Sigmoid colon (tissue), 7 donors: ENCODE measurements at places on chromosomes 5 and 9.

- DNase-seq: no peak
These were observed 623.3 kb downstream of the RAB3C start for GRCh38 chr5:59206132-59206581.

DNA sequence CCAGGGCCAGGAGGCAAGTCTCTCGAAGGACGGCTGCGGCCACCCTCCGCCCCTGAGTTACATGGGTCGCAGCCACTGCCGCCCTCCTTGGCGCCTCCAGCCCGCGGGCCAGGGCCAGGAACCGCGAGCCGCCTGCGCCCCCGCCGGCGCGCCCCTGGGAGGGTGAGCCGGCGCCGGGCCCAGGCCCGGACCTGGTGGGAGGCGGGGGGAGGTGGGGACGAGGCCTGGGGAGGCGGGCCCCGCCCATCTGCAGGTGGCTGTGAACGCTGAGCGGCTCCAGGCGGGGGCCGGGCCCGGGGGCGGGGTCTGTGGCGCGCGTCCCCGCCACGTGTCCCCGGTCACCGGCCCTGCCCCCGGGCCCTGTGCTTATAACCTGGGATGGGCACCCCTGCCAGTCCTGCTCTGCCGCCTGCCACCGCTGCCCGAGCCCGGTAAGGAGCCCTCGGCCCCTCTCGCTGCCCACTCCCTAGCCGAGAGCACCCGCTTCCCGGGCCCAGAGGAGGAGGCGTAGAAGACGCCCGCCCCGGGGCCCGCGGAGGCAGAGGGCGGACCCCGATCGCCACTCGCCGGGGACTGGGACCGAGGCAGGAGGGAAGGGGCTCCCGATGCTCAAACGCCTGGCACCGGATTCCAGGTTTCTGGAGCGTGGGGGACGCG lies at the start of gene ASS1:
TSS of gene ASS1 (plus strand) at position 397 of the 657 bp plus-strand sequence. CDS start 7,268 bp downstream, outside the sequence.
- DNase-seq: peak; percentile 85

DNA sequence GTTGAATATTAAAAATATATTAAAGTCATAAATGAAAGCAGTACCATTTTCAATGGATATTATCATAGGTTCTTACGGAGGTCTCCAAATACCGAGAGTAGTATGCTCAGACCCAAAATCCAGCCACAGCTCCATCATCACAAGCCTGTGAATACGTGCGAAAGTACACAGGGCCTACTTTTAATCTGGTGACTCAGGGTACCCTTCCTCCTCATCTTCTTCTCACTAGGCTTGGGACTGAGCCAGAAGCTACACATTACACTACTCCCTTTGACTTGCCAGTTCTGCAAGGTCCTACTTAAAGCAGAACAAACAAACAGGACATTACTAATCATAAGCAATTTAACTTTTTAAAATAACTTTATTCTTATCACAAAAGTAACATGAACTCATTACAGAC lies 7.6 kb upstream of the RIC1 start:
- DNase-seq: no peak

DNA sequence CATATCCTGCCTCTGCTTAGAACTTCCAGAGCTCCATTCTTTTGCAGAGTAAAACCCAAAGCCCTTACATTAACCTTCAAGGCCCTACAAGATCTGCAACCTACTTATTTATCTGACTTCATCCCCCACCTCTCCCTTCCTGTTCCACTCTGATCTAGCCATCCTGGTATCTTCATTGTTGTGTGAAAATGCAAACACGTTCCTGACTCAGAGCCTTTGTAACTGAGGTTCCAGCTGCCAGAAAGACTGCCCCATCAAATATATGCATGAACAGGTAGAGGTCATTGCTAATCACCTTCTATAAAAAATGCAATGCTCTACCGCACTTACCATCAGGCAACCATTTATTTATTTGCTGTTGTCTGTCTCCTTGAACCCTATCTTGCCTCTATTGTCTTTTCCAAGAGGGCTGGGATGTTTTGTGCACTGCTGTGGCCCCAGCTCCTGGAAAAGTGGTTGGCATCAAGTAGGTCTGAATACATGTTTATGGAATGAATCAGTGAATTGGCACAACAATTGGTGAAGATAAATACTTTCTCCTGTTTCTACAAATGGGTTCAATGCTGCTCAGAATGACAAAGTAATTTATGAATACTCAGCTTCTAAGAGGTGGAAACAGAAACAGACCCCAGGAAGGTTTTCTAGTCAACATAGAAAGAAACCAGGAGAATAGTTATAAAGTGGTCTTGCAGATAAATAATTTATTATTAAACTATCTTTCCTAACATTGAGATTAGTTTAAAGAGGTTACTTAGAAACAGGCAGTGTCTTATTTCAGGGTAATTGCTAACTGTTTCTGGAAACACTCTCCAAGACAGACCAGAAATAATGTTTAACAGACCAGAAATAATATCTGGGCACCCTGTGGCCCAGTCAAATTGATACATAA lies 230.6 kb upstream of the CD180 start:
- DNase-seq: no peak

- no peak for DNase-seq
These were observed 20.3 kb downstream of the QSOX2 start for GRCh38 chr9:136225366-136225747.

DNA sequence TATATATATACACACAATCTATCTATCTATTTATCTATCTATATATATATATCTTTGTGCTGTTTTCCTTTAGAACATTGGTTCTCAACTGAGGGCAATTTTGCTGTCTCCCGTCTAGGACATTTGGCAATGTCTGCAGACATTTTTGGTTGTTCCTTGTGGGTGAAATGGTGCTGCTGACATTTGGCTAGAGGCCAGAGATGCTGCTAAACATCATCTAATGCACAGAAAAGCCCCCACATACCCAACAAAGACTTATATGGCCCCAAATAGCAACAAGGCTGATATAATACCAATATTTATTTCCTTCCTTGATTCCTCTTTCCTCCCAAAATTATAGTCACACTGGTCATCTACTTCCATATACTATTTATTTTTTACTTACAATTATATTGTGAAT lies 197.5 kb downstream of the TRPM3 start:
- no peak for DNase-seq

- no peak for DNase-seq
These were observed 16.9 kb upstream of the ZNF366 start for GRCh38 chr5:72523960-72524582.

GRCh38 chr9:21965401-21965951 lies 28.7 kb downstream of the CDKN2A start:
- DNase-seq: peak; percentile 70

DNA sequence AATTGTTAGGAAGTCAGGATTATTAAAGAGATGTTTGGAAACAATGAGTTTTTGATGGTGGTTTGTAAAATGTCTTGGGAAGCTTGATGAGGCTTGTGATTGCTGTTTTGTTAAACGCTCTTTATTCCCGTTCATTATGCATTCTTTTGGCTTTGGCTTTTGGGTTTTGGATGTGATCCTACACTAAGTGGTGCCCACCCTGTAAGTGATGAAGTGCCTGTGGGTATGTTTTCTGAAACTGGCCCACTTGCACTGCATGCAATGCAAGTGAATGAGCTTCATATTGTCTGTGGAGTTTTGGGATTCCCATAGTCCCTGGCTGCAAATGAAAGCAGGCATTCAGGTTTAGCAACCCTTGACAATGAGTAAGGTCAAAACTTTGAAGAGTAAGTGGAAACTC lies 1035.5 kb upstream of the WWC1 start:
- DNase-seq: no peak

GRCh38 chr9:106880863-106881262 lies 17.9 kb downstream of the ZNF462 start:
- DNase-seq: peak; percentile 79

DNA sequence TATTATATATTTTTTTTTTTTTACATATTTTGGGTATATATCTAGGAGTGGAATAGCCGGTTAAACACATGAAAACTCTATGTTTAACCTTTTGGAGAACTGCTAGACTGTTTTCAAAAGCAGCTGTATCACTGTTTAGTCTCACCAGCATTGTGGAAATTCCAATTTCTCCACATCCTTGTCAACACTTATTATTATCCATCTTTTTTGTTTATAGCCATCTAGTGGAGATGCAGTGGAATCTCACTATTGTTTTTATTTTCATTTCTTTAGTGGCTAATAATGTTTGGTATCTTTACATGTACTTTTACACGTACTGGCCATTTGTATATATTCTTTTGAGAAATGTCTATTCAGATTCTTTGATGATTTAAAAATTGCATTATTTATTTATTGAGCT lies 22.7 kb upstream of the CCDC180 start:
- no peak for DNase-seq

GRCh38 chr9:136784249-136784996 lies 6.7 kb upstream of the TMEM141 start:
- no peak for DNase-seq

DNA sequence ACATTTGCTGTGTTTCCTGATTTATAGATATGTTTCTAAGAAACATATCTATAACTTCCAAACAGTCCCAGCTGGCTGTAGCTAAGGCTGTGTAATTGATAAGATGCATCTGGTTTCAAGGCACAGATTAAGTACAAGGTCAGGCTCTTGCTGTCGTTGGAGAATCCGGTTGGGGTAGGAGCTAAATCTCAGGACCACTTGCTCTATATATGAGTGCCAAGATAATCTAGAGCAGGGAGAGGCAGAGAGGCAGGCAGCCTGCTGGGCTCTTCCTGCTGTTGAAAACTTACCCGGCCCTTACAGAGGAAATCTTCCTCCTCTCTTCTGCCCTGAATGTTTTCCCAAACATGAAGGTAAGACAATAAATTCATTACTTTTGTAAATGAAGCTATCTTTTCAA lies at the start of gene C7:
TSS of gene C7 (plus strand) at position 234 of the 400 bp plus-strand sequence. CDS start at position 348, 114 bp downstream.
- no peak for DNase-seq

GRCh38 chr5:91281401-91281800 lies 101.7 kb downstream of the ARRDC3 start:
- DNase-seq: no peak

GRCh38 chr5:912280-913091 lies 19.8 kb downstream of the TRIP13 start:
- no peak for DNase-seq

- DNase-seq: no peak
These were observed 1810.7 kb upstream of the CDH6 start for GRCh38 chr5:29382780-29383179.

DNA sequence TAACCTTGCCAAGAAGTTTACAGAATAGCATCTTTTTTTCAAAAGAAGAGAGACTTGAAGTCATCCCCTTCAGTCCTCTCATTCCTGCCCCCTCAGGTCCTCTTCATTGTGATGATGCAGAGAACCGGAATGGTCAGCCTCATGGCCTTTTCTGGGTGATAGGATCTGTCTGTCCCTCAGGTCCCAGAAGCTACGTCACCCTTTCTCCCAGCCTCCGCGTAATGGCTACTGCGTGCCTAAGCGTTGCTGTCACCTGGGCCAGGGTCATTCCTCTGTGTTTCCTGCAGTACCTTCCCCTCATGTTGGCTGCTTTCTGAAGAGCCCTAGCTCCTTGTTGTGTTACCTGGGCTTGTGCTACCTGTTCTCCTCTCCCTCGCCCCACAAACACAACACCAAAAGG lies 4.7 kb downstream of the PIK3R1 start:
- DNase-seq: no peak

GRCh38 chr9:99787556-99787955 lies 34.1 kb upstream of the NR4A3 start:
- no peak for DNase-seq

GRCh38 chr5:58934629-58935097 lies 351.8 kb downstream of the RAB3C start:
- DNase-seq: no peak
